ENCODE measurements at places on chromosomes 12 and 14.

GRCh38 chr12:110079477-110080400 lies 31.4 kb upstream of the C12orf76 start:
- DNase-seq, result peak; percentile 17

DNA sequence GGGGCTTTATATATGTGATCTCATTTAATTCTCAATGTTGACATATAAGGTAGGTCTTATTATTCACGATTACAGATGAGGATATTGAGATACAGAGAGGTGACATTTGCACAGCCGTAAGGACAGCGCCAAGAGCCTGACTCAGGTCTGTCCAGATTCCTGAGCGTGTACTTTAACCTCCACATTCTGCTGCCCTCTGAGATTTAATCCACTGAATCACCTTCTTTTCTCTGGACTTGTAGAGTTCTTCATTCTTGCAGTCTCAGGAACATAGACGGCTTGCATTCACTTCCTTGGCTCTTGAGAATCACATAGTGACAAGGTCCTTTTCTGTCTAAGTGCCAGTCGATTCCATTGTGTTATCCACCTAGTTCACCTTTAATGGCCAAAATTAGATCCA lies 141.0 kb upstream of the ARHGAP5 start:
- DNase-seq, result no peak

DNA sequence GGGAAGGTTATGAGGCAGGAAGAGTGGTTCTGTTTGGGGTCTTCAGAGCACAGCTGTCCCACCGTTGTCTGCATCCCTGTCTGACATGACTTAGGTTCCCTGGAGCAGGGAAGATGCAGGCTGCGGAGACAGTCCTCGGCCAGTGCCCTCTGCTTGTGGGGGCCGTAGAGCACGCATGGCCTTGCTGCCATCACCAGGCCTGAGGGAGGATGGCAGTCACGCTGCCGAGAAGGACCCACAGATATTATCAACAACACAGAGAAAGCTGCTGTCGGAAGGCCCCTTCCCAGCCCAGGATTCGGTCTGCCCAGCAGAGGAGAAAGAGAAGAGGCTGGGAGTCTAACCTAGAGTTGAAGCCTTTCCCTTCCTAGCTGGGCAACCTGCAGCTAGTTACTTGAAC lies 35.0 kb downstream of the ERH start:
- DNase-seq, result peak; percentile 23

DNA sequence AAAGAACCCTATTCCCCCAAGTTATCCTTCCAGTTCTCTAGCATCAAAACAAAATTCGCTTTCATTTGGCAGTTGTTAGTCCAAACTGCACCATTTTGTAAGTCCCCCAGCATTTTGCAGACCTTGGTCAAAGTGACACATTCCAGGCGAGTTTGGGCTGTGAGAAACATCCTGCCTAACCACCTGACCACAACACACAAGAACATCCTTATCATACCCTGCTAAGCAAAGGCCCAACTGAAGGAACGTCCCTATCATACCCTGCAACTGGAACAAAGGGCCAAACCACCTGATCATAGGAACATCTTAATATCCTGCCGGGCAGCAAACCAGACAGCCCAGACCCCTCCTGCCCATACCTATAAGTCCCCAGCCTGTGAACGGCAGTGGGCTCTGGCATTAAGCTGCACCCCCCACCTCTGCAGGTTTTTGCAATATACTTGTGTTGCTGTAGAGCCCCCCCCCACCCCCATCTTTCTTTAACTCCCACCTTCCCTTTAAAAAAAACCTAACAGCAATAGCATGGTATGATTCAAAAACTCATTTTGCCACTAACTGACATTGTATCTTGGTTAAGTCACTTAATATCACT lies 2.7 kb downstream of the PCNX4 start:
- DNase-seq, result no peak

DNA sequence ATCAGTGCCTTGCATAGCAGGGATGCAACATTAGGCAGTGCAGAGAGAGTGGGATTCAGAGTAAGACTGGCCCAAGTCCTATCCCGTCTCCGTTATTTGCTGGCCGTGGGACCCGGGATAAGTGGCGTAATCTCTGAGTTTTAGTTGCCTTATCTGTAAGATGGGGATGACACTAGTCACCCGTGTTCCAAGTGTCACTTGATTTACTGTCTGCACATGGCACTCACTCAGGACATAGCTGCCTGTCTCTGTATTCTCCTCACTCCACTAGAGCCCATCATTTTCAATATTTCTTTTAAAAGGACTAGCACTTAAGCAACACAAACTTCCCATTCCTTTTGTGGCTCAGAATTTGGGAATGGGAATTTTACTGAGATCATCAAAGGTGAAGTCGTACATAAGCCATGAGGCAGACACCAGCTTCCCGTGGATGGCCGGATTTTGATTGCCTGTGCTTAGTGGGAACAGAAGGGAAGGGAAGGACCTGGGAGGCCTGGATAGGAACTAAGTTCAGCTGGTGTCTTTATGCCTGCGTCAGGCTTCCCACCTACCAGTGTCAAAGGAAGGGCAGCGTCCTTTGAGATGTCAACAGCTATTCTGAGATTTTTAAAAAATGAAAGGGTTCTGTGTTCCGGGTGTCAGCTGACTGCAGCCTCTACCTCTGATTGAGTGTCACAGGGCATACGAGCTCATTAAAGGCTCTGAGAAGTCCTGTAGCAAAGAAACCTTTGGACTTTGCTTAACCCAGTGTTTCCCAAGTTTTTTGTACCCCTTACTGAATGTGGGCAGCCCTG lies 361.4 kb downstream of the CACNA1C start:
- DNase-seq, result no peak

GRCh38 chr14:77615361-77616132 lies 890 bp downstream of the SPTLC2 start:
- DNase-seq, result no peak

GRCh38 chr12:124391340-124392261 lies 96.7 kb downstream of the RFLNA start:
- DNase-seq, result no peak

DNA sequence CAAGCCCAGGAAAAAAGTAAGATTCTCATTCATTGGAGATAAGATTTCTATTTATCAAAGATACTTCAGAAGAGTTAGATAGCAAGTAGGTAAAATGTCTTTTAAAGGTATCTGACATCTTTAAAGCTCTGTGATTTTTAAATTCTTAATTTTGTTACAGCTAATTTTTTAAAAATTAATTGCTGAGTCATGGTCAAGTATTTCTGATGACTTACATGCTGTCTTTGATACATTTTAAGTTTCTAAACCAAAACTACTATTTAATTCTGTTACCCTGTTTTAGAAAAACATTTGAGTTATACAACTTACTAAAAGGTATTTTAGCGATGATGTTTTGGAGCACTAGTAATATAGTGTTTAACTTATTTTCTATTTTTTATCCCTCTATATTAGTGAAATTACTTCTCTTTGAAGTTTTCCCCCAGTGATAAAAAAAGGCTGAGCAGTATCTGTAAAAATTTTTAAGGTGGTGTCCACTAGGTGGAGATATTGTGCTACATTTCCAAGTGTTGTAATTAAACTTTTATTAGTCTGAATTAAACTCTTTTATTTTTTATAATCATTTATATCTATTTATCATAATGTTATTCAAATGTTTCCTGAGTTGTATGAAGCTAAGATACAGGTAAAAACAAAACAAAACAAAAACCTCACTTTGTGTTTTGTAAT lies 11.5 kb downstream of the ALG10 start:
- DNase-seq, result no peak

- DNase-seq, result no peak
Measured at GRCh38 chr12:62848418-62848817, 86.5 kb downstream of the PPM1H start.
